Stimulated activated CD8-positive, alpha-beta memory T cell treated with anti-CD3 and anti-CD28 coated beads, Interleukin-15, amount 100 ng/mL, for 4 hours (primary cell): ENCODE measurements at places on chromosomes 7 and 10.

DNA sequence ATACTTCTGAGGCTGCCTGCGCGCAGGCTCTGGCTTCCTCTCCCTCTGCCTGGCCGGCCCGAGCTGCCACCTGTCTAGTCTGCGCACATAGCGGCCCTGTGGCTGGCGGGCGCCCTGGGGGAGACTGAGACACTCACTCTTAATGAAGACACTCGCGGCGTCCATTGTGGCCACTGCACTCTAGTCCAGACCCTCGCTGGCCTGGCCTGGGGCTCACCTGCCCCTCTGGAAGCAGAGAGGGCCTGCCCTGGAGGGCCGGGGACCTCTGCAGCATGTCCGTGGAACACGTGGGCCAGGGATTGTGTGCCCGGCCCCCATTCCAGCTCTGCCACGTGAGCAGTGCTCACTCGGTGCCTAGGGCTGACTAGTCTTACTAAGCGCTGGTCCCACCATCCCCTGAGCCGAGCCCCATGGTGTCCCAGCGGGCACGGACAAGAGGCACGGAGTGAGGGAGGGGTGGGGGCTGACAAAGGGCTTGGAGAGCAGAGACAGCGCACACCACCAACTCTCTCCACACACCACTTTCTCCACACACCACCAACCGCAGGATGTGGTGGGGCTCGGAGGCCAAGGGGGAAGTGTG is 149.3 kb downstream of the ELFN1 start:
- DNase-seq: no peak

- no peak for DNase-seq
These were observed 274.8 kb upstream of the NRG3 start for GRCh38 chr10:81600185-81600584.

DNA sequence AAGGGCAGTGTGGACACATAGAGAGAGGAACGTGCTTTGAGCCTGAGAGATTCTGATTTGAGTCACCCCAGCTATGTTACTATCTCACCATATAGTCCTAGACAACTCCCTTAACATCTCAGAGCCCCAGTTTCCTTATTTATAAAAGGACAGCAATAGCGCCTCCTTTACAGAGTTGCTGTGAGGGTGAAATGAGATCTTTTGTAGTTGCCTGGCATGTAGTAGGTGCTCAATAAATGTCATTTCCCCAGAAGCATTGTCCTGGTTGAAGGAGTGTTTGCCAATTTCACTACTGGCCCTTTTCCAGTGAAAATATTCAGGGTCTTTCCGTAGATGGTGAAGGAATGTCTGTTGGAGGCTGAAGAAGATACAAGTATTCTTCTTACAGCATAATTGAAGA is 51.3 kb upstream of the FAM180A start:
- DNase-seq: no peak

GRCh38 chr7:45920502-45921380 is at the start of gene IGFBP3:
IGFBP3 (minus strand) TSS chr7:45921272; CDS start chr7:45921140, 132 bp downstream.
- no peak for DNase-seq

DNA sequence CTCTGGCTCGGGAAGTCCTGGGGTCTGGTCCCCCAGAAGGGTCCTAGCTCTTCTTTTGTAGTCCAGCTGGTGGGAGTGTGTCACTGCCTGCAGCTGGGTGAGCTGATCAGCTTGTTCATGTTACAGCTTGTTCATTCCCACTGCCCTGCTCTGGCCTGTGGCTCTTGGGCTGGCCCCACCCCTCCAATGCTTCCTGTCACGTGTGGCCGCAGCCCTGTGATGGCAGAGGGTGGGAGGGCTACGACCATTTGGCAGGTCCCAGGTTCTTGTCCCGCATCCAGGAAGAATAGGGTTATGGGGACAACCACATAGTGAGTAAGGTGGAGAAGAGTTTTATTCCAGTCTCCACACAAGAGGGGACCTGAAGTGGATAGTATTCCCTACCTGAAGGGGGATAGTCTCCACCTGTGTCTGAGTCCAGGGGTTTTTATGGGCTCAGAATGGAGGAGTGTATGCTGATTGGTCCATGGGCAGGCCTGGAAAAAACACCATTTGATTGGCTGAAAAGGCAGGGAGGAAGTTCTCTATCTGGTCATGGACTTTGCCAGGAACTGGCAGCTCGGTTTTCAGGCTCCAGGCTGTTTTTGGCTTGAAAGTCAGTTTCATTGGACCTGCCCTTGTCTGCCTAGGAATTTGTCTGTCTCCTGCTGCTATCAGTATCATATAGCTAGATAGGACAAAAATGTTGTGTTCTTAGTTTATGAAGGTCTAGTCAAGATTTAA is 13.1 kb downstream of the SDHAF3 start:
- DNase-seq: no peak

GRCh38 chr7:134415700-134416099 is 43.2 kb downstream of the AKR1B1 start:
- DNase-seq: no peak

- no peak for DNase-seq
These were observed 216.9 kb downstream of the POLR1F start for GRCh38 chr7:19491821-19492452.

DNA sequence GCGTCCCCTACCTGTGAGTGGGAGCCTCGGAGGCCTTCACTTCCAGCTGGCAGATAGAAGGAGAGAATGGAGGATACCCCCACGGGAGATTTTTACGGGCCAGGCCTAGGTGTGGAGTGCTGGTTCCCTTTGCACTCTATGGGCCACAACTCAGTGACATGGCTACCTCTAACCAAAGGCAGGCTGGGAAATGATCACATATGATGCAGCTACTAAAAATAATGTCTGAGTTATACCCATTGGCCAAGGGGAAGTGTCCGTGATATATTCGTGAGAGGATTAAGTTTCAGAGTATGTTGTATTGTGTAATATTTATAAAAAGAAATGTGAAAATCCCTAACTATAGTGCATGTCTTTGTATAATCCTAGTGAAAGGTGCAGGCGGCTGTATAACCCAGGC is 13.5 kb upstream of the HIPK2 start:
- DNase-seq: no peak

DNA sequence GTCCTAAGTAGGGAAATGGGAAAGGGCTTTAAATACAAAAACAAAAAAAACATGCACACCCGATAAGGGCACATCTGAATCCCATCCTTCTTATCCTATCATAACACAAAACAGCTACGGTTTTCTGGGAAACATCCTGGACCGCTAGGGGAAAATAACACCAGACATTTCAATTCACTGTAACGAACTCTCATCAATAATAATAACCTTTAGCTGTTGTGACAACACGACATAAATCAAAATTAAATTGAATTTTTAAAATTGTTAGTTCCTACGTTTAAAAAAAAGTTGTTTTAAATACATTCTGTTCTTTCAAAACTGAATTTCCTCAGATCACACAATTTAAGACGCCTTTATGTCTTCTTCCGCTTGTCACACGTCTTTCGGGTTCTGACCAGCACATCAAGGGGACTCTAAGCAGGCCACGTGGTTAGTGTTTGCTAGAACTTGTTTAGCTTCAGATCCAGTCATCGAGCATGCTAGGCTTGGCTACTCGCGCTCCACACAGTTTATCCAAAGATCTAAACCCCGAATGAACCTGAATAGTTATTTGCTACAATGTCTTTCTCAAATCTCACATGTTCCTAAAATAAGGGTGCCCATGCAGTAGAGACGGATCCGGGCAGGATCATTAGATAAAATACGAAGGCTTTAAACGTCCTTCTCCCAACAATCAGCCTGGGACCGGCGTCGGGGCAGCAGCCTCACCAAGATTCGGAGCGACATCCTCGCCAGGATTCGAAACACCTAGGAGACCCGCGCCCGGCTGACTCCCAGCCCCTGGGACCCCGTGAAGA is 839 bp downstream of the IKZF5 start:
- peak; percentile 32 for DNase-seq

DNA sequence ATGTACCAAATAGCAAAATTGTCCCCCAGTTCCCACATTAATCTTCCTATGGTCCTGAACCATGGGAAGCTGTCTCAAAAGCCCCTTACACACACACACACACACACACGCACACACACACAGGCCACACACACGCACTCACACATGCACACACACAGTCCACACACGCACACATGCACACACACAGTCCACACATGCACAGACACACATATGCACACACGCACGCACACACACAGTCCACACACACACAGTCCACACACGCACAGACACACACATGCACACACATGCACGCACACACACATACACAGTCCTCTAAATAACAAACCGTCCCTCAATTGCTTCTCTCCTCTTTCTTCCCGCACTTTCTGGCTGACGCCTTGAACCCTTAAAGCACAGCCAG is 265.3 kb downstream of the TCERG1L start:
- no peak for DNase-seq

DNA sequence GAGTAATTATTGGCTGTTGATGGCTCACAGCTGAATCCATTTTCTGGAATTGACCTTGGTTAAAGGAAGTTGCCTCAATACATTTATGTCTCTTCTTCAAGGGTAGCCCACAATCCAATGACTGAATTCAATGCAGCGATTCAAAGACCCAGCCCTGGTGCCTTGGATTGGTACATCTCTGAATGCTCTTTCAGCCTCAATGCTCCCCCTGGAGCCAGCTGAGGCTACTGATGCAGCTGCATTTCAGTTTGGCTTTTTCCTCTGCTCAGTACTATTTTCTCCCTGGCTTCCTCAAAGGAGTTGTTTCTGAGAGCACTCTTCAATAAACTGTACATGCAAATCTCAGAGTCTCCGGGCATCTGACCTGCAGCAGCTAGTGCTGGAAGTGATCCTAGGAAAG is 633 bp upstream of the EBLN1 start:
- no peak for DNase-seq

DNA sequence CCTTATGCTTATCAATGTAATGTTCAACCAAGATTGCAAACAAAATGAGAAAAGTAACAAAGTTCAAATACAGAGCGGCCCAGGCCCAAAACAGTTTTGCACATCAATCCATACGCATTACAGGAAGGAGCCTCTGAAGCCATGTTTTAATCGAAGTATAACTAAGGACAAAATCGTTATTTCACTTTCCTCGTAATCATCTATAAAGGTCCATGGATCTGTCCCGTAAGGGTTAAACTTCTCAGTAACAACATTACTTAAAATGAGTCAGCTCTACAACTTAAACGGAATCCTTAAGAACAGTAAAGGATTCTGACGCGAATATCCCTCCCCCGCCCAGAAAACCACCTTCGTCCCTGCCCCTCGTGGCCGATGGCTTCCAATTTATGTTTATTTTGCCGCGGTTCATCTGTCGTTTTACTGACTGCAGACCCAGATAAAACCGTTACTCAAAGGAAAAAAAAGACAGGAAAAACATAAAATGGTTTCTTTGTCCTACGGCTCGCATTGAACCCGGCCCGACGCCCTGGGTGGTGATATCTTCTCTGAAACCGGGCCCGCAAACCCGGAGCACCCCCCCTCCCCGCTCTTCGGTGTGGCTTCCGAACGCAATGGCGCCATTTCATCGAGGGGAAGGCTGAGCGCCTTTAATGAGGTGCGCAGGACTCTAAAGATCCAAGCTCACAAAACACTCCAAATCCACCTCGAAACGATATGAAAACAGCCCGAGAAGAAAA is 1.1 kb downstream of the HNRNPA2B1 start:
- peak; percentile 51 for DNase-seq
